Vein endothelial cell (primary cell): ENCODE measurements at places on chromosomes 5 and 9. TPM values are rescaled to one million over a fixed set of nuclear protein-coding genes. Genes with fewer than 3 reads are reported as not detected.

The ATOX1 gene
- total RNA-seq: 58.5 and 88.5 TPM in 2 replicates

The PCDHB2 gene
- 1.6 and 2.0 TPM in 2 replicates for total RNA-seq

The TLE4 gene
- 41.9 and 49.6 TPM in 2 replicates for total RNA-seq

The KCTD16 gene
- 0.19 and 1.6 TPM in 2 replicates for total RNA-seq

The FAM120A gene
- 150 and 153 TPM in 2 replicates for total RNA-seq
